Central memory CD4-positive, alpha-beta T cell (primary cell): ENCODE measurements at places on chromosomes 2 and 18.

DNA sequence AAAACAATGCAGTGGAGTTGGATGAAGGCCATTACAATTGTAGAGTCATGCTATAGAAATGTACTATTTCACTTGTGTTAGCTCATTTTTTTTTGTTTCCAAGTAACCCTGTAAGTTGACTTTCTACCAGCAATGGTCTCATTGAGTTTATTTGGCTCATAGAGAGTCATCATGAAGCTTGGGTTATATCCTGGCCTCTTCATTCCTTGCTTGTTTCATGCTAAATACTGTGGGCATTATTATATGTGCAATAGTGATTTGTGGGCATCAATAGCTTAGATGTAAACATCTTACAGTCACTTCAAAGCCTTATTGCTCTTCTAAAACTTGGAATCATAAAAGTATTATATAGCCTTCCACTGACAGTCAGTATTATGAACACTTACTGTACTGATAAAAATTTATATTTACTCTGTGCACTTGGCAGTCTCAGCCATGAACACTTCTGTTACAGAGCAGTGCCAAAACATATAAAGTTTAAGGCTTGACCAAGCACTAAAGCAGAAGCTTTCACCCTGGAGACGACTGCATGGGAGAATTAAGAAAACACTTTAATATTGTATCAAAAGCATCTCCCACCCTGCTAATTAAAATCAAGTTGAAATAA lies 751.2 kb downstream of the SATB2 start:
- DNase-seq: no peak

- DNase-seq: no peak
Observed at GRCh38 chr2:42082016-42082415, 34.2 kb downstream of the PKDCC start.

DNA sequence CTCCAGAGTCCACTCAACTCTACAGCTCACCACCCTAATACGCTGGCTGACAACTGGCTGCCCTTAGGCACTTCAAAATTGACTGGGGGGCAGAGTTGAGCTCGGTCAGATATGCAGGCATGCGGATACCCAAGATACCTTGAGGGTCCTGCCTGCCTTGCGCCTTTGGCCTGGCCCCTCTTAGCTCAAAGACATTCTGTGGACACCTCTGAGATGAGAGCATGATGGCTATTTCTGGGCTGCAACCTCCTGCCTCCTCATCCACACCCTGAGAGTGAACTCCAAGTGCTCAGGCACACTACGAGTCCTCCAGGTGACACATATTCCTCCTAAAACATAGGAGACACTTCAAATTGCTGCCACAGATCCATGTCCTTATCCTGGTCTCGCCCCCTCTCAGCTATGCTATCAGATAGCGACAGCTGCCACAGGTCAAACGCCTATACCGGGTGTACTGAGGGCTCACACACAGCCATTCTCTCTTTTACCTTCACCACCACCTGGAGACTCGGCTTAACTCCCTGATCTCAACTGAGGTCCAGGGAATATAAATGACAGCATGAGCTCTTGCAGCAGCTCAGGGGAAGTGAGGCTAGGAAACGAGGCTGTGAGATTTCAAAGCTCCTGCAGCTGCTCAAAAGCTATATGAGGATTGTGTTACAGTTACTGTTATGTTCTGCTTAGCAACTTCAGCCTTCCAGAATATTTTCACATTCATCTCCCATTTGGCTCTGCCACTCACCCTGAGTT lies 60.5 kb upstream of the TEX51 start:
- no peak for DNase-seq

DNA sequence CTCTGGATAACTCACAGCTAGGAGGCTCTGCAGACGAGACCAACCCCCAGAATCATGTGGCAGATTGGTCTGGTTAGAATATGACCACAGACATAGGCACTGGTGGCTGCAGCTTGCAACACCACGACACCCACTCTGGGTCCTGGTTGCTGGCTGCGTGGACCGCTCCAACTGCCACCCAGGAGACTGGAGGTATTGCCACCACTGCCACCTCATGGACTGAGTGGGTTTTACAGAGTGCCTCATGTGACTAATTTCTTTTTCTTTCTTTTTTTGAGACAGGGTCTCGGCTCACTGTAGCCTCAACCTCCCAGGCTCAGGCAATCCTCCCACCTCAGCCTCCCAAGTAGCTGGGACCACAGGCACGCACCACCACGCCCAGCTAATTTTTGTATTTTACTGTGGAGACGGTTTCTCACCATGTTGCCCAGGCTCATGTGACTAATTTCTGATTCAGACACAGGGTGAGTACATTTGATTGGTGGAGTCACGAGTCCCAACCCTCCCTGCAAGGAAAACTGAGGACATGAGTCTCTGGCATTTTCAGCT lies 29.9 kb upstream of the NT5DC4 start:
- peak; percentile 56 for DNase-seq

DNA sequence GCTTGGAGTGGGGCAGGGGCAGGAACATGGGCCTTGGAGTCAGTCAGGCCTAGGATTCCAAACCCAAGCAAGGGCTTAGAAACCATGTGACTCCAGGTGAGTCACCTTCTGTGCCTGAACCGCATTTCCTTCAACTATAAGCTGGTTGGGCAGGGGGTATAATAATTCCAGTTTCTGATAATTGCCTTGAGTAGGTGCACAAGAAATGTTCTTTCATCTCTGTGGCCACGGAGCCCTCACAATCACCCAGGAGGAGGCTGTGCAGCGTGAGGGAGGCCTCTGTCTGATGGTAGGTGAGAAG lies 112.1 kb upstream of the HAAO start:
- no peak for DNase-seq

DNA sequence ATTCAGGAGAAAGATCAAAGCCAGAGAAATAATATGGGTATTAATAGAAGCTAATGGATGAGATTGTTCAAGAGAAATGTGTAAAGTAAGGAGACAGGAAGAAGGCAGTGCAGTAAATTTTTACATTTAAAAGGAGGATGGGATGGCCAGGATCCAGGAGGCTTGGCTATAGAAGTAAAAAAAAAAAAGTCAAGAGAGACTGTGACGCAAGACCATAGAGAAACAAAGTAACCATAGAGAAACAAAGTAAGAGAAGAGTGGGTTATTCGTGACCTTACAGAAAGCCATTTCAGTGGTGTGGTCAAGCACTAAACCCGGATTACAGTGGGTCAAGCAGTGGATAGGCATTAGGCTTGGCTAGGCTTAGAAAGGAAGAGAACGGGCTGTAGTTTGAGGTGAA lies 10.5 kb upstream of the FAM171B start:
- no peak for DNase-seq

DNA sequence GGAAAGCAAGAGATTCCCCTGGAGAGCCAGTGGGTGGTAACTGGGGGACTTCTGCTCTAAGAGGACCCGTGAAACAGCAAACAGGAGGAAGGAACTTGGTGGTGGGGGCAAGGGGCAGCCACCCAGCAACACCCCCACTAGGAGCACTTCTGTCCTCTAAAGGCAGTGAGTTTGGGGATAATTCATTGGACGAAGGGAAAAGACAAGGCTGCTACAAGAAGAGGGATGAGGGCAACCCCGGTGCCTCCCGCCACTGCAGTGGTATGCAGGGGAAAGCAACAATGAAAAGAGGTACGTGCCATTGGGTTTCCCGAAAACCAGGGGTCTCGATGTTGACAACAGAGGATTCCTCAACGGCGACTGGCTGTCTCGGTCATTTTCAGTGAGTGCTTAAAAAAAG lies 9.1 kb downstream of the RPL31 start:
- no peak for DNase-seq

DNA sequence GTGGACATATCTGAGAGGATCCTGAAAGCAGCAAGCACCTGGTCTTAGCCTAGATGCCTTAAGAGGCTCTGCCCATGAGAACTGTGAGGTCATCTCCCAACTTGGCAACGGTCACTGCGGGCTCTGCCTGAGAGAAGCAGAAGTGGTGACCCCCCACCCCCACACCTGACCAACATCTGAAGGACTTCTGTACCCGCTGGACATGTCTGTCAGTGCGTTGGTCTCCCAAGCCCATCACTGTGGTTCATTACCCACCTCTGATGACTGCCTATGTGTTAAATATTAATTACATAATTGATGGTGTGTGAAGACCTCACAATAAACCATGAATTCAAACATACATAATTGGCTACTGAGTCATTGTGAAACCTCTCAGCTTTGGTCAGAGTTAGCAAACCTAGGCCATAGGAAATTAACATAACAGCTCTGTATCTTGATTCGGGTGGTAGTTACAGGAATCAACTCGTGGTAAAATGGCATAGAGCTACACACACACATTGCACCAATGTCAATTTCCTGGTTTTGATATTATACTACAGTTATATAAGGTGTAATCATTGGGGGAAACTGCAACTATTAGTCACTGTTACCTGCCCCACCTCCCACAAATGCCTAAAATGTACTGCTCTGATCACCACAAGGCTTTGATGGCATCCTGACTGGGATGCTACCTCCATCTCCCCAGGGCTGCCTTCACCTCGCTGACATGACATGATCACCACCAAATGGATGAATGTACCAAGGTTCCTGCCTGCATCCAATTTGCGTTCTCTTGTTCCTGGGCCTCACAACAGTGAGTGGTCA lies 4.3 kb upstream of the GALNT1 start:
- DNase-seq: no peak

- DNase-seq: no peak
Observed at GRCh38 chr2:212667751-212668316, 129.2 kb upstream of the ERBB4 start.

DNA sequence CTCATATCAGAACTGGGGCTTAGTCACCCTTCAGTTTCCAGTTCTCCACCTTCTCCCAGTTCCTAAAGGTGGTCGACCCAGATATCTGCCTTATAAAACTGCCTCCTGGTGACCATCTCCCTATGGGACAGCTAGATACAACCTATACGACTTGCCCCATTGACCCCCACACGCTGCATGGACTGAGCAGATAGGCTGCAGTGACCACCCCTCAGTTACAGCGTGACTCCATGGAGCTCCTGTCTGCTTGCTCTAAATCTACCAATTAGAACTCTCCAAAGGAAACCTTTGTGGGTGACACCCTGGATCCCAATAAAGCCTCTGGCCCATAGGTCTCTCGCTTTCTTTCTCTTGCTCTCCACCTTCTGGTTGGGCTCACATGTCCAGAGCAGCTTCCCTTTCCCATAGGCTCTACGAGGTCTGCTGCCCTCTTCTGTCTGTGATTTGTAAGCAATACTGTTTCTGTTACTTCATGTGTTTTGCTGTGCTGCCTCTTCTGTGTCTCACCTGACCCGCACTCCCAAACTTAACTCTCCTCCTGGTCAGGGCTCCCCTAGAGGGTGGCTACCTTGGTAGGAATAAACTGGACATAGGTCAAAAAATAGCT lies 971.3 kb upstream of the FAM98A start:
- no peak for DNase-seq

GRCh38 chr2:217060516-217060915 lies 200.7 kb upstream of the TNP1 start:
- DNase-seq: no peak

GRCh38 chr18:75223687-75224347 lies 13.2 kb downstream of the TSHZ1 start:
- no peak for DNase-seq

DNA sequence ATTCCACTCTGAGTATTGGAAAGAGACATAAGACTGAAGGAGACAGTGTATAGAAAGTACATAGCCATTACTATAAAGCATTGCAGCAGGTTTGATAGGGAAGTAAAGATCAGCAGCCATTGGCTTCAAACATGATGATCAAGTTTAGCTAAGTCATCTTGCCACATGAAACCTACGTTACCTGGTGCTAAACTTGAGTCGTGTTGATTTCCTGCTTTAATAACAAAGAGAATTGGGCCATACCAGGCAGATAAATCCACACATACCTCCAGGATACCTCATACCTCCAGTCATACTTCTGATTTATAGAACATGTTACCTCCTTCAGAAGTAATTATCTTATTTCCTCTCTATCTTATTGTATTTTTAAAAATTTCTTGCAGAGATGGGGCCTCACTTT lies 10.3 kb upstream of the KYNU start:
- no peak for DNase-seq

GRCh38 chr2:172919732-172920131 lies 155.9 kb upstream of the MAP3K20 start:
- DNase-seq: no peak

DNA sequence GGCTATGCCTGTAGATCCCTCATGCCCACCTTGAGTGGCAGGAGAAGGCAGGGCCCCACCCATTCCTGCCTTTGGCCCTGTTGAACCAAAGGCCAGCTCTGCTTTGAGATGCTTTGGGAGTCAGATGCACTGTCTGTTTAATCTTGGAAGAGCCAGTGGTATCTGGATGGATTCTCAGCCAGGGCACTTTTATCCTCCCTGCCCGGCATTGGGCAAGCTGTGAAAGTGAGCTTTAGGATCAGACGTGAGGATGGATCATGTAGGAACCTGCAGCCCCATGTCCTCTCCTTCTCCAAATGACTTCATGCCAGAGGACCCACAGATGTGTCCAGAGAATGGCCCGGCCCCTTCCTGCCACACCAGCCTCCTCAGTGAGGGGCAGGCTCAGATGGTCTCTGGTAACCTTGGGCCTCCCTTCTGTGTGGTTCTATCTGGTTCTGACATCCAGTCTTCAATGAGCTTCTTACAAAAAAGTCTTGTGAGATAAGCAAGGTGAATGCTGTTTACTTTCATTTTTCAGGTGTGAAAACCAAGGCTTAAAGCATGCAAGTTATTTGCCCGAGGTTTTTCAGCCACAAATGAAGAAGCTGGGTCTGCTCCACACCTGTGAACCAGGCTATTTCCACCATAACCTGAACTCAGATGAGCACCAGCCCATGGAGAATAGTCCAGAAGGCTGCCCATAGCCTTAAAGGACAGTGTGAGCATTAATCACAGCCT lies 123.8 kb downstream of the KCTD1 start:
- DNase-seq: no peak

DNA sequence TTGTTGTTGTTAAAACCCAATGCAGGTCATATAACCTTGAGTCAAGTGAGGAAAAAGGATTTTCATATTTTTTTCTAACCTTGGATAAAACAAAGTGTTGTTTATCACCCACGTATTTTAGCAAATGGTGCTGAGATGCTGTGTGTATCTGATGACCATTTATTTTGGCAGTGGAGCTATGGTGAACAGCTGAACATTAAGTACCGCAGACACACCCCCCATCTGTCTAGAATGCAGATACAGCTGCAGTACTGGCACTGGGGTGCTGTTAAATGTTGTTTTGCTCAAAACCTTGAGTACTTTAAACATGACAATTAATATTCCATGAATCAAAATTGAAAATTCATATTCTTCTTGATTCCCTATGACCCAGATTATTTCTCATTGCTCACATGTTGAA lies 773.3 kb upstream of the SLC39A10 start:
- DNase-seq: no peak
